Parietal lobe (tissue), 2 donors: ENCODE measurements at places on chromosomes 11 and 22. TPM values are rescaled to one million over a fixed set of nuclear protein-coding genes. Genes with fewer than 3 reads are reported as not detected.

ZP1 gene
- not detected for total RNA-seq

OR51G2 gene
- not detected for total RNA-seq

CCDC89 gene
- 0.63 TPM for total RNA-seq

GAB4 gene
- not detected for total RNA-seq

SAA2 gene
- not detected for total RNA-seq

ZFP91 gene
- 49.5 TPM for total RNA-seq

PRG3 gene
- total RNA-seq = not detected

SYT9 gene
- 7.2 TPM for total RNA-seq

MYRF gene
- 2.8 TPM for total RNA-seq

INS gene
- not detected for total RNA-seq

MS4A4E gene
- total RNA-seq = not detected

OR52A5 gene
- not detected for total RNA-seq

GPR83 gene
- 0.63 TPM for total RNA-seq

TAF1D gene
- total RNA-seq = 179 TPM

PRODH gene
- 2.8 TPM for total RNA-seq

NCR3LG1 gene
- 23.8 TPM for total RNA-seq

TMEM45B gene
- 0.94 TPM for total RNA-seq

C11orf54 gene
- 49.1 TPM for total RNA-seq

KRTAP5-2 gene
- not detected for total RNA-seq

TYR gene
- total RNA-seq = not detected

SHISAL1 gene
- 25.7 TPM for total RNA-seq

NFAM1 gene
- 0.94 TPM for total RNA-seq

MS4A6A gene
- 1.6 TPM for total RNA-seq

OR6A2 gene
- total RNA-seq = 2.2 TPM
